Lung microvascular endothelial cell (primary cell): ENCODE measurements at places on chromosomes 5 and 9.

- no peak for DNase-seq
These were observed 603.0 kb downstream of the RAB3C start for GRCh38 chr5:59185757-59186385.

DNA sequence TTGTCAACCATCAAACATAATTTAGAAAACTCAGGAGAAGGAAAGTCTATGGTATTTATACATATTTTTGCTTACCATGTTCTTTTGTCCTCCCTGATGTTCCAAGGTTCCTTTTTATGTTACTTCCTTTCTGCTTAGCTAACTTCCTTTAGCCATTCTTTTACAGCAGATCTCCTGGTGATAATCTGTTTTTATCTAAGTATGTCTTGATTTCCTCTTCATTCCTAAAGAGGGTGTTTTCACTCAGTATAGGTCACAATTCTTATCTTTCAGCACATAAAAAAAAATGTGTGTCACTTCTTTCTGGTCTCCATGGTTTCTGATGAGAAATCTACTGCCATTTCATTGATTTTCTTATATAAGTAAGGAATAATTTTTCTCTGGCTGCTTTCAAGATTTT is 384.4 kb upstream of the PDE4D start:
- DNase-seq = no peak

DNA sequence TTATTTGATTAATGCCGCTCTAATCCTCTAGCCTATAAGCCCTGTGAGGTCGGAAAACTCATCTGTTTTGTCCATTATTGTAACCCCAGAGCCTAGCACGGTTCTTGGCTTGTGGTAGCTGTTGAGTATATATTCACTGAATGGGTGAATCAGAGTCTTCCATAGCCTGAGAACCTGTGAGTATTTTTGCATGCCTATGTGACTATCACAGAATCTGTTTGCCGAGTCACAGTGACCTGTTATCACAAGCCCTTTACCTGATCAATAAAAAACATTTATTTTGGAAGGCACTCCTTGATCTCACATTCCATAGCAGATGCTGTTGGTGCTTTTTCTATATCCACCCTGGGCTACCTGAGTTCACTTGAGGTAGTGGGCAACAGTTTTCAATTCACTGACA is 125.0 kb upstream of the STC2 start:
- no peak for DNase-seq

DNA sequence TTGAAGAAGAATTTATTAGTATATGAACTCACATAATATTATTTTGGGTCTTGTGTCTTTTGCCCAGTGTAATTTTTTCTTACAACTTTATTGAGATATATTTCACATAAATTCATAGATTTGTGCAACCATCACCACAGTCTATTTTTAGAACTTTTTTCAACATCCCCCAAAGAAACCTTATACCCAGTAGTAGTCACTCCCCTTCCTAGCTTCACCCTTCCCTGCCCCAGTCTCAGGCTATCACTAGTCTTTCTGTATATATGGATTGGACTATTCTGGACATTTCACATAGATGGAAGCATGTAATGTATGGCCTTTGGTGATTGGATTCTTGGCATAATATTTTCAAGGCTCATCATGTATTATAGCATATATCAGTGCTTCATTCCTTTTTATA is 67.8 kb downstream of the MAN2A1 start:
- DNase-seq = no peak

- no peak for DNase-seq
These were observed 49.8 kb downstream of the LMNB1 start for GRCh38 chr5:126826619-126827215.

- DNase-seq = peak; percentile 21
These were observed 452.1 kb upstream of the MPDZ start for GRCh38 chr9:13731637-13732036.

DNA sequence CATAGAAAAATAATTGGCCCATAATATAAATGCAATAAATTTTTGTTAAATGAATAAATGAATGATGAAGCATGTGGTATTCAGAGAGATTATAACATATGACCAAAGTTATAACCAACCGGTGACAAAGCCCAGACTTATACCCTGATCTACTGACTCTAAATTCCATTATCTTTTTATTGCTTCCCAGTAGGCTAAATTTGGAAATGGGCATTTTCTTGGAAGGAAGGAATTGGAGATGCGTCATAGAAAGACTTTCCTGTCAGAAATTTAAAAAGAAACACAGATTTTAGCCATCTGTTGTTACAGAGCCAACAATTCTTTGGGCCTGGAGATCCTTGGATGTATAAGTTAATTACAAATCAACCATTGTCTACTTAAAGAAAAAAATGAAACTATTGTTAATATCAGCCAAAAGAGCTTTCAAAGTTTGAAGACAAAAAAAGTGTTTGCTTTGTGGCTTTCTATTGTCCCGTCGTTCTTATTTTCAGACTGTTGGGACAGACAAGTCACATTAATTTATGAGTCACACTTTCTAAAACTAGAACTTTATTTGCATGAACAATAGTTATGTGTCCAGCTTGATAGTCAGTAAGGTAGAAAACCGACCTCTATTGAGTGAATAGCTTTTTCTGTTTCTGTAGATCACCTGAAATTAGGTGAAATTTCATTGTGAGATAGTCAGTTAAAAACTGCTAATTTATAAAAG is 428.7 kb downstream of the GABRG2 start:
- no peak for DNase-seq

- no peak for DNase-seq
These were observed 53.3 kb upstream of the ZBED3 start for GRCh38 chr5:77140350-77140749.

DNA sequence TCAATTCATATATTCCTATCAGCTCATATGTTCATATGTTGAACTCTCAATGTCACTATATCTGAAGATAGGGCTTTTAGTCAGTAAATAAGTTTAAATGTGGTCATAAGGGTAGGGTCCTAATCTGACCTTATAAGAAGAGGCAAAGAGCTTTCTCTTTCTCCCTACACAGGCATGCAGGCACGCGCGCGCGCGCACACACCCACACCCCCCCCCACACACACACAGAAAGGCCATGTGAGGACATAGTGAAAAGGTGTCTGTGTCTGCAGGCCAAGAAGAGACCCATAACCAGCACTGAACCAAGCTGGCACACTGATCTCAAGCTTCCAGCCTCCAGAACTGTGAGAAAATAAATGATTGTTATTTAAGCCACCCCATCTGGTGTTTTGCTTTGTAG is 76.0 kb downstream of the PDE4D start:
- DNase-seq = no peak

GRCh38 chr5:121038438-121038837 is 574.3 kb downstream of the PRR16 start:
- no peak for DNase-seq

GRCh38 chr9:22401671-22402070 is 45.0 kb upstream of the DMRTA1 start:
- DNase-seq = no peak

GRCh38 chr5:82593481-82593880 is 315.3 kb upstream of the RPS23 start:
- no peak for DNase-seq
